ENCODE measurements at places on chromosomes 2 and 18. TPM values are rescaled to one million over a fixed set of nuclear protein-coding genes. Genes with fewer than 3 reads are reported as not detected.

DNMT3A gene
- 28.4 TPM for total RNA-seq

SPHKAP gene
- 8.2 TPM for total RNA-seq

POU3F3 gene
- total RNA-seq = not detected

RAB17 gene
- 0.46 TPM for total RNA-seq

UCN gene
- total RNA-seq = 1.9 TPM

PJVK gene
- total RNA-seq = 1.7 TPM

- H3K4me3 ChIP-seq = no peak overlapping the region
- no peak overlapping the region for H3K27ac ChIP-seq
- H3K27me3 ChIP-seq = no peaks in the 10 kb centered on the region
- H3K36me3 ChIP-seq = no peaks in the 10 kb centered on the region
- no peaks in the 10 kb centered on the region for H3K4me1 ChIP-seq
Measured at GRCh38 chr2:206958261-206958660, 18.9 kb downstream of the CPO start.

GRCh38 chr2:120316528-120317179 lies 29.3 kb upstream of the INHBB start:
- no peak overlapping the region for H3K4me3 ChIP-seq
- no peaks in the 10 kb centered on the region for H3K36me3 ChIP-seq
- H3K27me3 ChIP-seq = no peaks in the 10 kb centered on the region
- H3K27ac ChIP-seq = no peak overlapping the region
- peak; percentile 61 for DNase-seq

DNA sequence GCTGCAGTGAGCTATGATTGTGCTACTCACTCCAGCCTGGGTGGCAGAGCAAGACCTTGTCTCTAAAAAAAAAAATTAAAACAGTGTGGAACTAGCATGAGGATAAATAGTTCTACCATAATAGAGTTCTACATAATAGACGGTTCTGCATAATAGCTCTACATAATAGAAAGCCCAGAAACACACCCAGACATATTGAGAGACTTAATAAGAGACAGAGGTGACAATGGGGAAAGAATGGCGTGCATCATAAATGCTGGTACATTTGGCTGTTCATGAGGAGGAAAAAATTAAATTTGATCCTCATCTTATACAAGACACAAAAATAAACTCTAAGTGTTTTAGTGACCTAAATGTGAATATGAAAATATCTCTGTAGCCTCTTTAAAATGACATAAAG lies 58.5 kb downstream of the PTRHD1 start:
- H3K27ac ChIP-seq = no peak overlapping the region
- DNase-seq = no peak
- H3K36me3 ChIP-seq = peaks cover 4% of the 10 kb centered on the region
- no peaks in the 10 kb centered on the region for H3K4me1 ChIP-seq
- H3K4me3 ChIP-seq = no peak overlapping the region

GRCh38 chr2:230226051-230226551 lies 565 bp downstream of the SP140 start:
- H3K4me3 ChIP-seq = peak overlapping the region; percentile 39
- H3K4me1 ChIP-seq = peaks cover 12% of the 10 kb centered on the region
- no peaks in the 10 kb centered on the region for H3K27me3 ChIP-seq
- peak overlapping the region; percentile 97 for H3K27ac ChIP-seq

DNA sequence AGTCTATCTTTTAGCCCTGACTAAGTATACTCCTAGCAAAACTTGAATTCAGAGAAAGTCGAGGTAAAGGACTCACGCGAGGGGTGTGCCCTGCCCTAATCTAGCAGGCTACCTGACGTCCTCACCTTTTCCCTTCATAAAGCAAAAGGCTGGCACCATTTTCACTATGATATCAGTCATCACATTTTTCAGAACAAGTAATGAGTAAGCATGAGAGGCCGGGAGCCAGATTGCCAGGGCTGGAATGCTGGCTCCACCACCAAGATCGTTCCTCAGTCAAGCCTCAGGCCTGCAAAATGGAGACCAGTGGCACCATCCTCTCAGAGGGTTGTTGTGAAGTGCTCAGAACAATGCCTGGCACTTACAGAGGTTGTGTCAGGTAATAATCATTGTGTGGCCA lies 18.7 kb upstream of the NCKAP5 start:
- no peaks in the 10 kb centered on the region for H3K4me1 ChIP-seq
- H3K4me3 ChIP-seq = no peak overlapping the region
- no peak overlapping the region for H3K27ac ChIP-seq
- H3K36me3 ChIP-seq = no peaks in the 10 kb centered on the region
- H3K27me3 ChIP-seq = no peaks in the 10 kb centered on the region
- no peak for DNase-seq

DNA sequence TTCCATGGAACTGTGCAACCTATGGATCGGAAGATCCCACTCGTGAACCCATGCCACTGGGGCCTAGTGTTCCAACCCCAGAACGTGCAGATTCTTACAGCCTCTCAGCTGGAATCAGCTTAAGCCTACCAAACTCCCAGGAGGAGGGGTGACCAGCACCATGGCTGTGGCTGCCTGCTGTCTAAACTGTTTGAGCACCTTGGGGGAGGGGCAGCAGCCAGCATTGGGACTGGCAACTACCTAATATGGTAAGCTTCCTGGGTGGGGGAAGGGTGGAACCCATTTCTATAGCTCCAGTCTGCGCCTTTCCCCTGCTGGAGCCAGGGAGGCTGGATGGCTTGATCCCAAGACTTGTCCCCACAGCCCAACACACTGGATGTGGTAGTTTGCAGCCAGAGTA lies 10.7 kb upstream of the POLE4 start:
- no peaks in the 10 kb centered on the region for H3K36me3 ChIP-seq
- H3K4me3 ChIP-seq = no peak overlapping the region
- H3K27me3 ChIP-seq = no peaks in the 10 kb centered on the region
- no peak for DNase-seq
- H3K4me1 ChIP-seq = no peaks in the 10 kb centered on the region

- peak overlapping the region; percentile 39 for H3K27ac ChIP-seq
- no peaks in the 10 kb centered on the region for H3K36me3 ChIP-seq
Measured at GRCh38 chr2:171346723-171347557, 86.8 kb downstream of the METTL8 start.

DNA sequence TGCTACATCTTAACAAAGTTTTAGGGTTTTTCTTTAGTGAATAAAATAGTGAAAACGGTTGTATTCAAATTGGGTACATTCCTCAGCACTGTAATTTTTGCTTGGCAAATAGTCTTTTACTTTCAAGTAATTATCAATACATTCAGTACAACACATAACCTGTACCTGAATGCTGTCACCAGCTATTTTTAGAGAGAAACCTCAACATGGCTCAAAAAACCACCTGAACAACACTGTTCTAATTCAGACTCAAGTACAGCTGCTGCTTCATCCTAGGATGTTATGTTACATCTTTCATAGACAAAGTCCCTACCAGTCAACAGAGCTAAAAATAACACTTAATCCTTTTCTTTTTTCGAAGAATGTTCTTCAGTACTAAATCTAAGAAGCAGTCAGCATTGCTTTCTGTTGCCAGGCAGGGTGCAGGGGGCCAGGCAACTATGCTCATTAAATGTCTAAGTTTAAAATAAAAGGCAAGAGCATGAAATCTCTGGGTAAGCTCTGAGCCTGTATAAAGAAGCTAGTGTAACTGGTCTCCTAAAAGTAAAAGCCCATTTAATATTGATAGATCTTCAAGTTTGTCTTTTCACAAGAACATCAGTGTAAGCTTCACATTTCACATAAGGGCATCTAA lies 20.5 kb downstream of the PDIA6 start:
- H3K36me3 ChIP-seq = peaks cover 100% of the 10 kb centered on the region
- H3K27me3 ChIP-seq = no peaks in the 10 kb centered on the region
- no peak for DNase-seq
- peaks cover 31% of the 10 kb centered on the region for H3K4me1 ChIP-seq

- no peak overlapping the region for H3K27ac ChIP-seq
- no peak for DNase-seq
- H3K36me3 ChIP-seq = no peaks in the 10 kb centered on the region
- no peaks in the 10 kb centered on the region for H3K4me1 ChIP-seq
- H3K27me3 ChIP-seq = no peaks in the 10 kb centered on the region
- no peak overlapping the region for H3K4me3 ChIP-seq
Measured at GRCh38 chr2:127545189-127545588, 9.7 kb downstream of the MYO7B start.

- no peak for DNase-seq
- no peak overlapping the region for H3K4me3 ChIP-seq
- no peaks in the 10 kb centered on the region for H3K4me1 ChIP-seq
- H3K27ac ChIP-seq = no peak overlapping the region
- no peaks in the 10 kb centered on the region for H3K36me3 ChIP-seq
- H3K27me3 ChIP-seq = no peaks in the 10 kb centered on the region
Measured at GRCh38 chr18:11367351-11367750, 218.0 kb upstream of the PIEZO2 start.

DNA sequence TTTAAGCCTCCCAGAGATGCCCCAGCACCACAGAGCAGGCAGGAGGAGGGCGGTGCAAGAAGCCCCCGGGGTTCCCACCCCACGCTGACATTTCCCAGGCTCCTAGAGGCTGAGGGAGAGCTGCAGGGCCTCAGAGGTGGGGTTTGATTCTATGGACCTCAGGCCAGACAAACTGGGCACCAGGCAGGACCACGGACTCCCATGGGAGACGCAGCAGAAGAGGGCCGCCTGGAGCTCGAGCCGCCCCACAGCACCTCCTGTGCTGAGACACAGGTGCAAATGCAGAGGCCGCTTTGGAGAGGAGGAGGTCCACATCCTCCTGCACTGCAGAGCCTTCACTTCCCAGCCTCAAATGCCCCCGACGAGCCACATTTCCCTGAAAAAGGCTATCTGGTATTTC lies 62.7 kb downstream of the PSMG2 start:
- no peak overlapping the region for H3K4me3 ChIP-seq
- H3K36me3 ChIP-seq = no peaks in the 10 kb centered on the region
- no peaks in the 10 kb centered on the region for H3K4me1 ChIP-seq
- no peak overlapping the region for H3K27ac ChIP-seq

- no peaks in the 10 kb centered on the region for H3K4me1 ChIP-seq
- H3K4me3 ChIP-seq = no peak overlapping the region
- no peaks in the 10 kb centered on the region for H3K36me3 ChIP-seq
- no peak overlapping the region for H3K27ac ChIP-seq
- H3K27me3 ChIP-seq = no peaks in the 10 kb centered on the region
Measured at GRCh38 chr2:236899950-236900640, 185.6 kb upstream of the COPS8 start.

DNA sequence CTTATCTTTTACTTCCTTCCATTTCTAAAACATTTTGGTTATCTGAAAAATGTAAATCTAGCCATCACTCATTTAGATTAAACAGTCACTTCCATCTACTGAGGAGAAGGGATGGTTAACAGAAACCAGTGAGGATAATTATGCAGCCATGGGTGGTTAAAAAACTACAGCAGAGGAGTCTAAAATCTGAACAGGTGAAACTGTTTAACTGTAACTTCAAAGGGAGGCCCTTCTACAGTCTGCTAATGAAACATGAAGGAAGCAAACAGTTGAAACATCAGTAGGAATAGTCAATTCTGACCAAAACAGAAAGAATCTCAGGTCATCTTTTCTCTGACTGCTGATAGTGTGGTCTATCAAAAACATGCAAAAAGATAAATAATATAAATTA lies 71.0 kb downstream of the DTNB start:
- no peak overlapping the region for H3K27ac ChIP-seq
- H3K4me1 ChIP-seq = no peaks in the 10 kb centered on the region
- DNase-seq = no peak
- H3K4me3 ChIP-seq = no peak overlapping the region
- no peaks in the 10 kb centered on the region for H3K27me3 ChIP-seq
- no peaks in the 10 kb centered on the region for H3K36me3 ChIP-seq

Data from spleen (tissue), 13 donors.